Upper lobe of right lung (tissue), 1 donor: ENCODE measurements at places on chromosomes 2 and 18. TPM values are rescaled to one million over a fixed set of nuclear protein-coding genes. Genes with fewer than 3 reads are reported as not detected.
A peak's percentile ranks its signal among the peaks of the same experiment; 100 is the strongest.

GRCh38 chr2:234952270-234953115 is 676 bp downstream of the SH3BP4 start:
- peaks cover 24% of the 10 kb centered on the region for H3K4me1 ChIP-seq
- peak; percentile 69 for DNase-seq

DNA sequence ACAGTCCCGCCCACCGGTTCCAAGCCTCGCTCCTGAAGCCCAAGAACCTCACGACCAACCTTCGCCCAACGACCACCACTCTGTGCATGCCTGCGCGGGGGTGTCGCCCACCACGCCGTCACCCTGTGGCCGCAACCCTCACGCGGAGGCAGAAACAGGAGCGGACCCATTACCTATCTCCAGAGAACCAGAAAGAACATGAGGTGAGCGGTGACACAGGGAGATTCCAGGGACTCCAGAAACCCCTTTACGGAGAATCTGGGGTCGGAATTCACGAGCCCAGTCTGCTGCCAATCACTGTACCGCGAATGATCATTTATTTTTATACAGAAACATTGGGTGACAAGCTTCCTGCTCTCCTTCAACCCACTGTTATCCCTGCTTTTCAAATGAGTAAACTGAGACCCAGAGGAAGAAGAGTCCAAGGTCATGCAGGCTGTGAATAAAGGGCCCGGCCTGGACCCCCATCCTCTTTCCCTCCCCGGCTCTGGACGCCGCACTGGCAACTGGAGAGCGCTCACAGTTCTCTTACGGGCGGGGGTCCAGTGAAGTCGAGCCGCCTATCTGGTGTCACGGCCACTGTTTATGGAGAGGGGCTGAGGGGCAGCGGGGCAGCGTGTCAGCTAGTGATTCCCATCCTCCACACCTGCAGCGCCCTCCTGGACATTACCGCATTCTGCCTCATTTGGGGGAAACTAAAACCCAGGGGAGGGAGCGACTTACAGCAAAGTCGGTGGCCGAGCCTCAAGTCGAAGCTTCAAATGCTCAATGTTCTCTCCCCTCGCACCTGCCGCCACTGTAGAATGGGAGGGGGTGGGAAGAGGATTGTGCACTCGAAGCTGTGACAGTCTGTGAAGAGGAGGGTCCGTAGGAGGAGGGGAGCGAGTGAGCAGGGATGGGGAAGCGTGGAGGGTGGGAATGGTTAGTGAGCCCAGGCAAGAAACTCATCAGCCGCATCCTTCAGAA is 723 bp upstream of the SLC30A3 start:
- DNase-seq, result no peak
- H3K27me3 ChIP-seq, result peaks cover 90% of the 10 kb centered on the region
- no peak overlapping the region for H3K27ac ChIP-seq
- H3K4me1 ChIP-seq, result peaks cover 29% of the 10 kb centered on the region
- H3K4me3 ChIP-seq, result peak overlapping the region; percentile 44

DNA sequence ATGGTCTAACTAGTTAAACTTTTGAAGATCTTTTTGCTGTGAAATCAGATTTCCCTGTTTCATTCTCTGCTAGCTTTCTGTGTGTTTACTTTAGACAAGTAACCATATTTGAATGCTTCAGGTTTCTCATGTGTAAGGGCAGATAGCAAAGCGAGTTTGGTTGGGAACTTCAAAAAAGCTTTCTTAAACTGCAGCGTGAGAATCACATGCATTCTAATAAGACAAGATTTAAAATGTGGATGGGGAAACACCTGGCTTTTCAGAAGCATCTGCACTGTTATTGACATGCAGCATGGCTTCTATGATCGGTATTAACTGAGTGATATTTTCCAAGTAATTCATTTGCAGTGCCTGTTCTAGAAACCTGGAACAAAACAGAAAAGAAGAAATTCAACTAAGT is 119.3 kb downstream of the ABCA12 start:
- DNase-seq, result no peak
- no peaks in the 10 kb centered on the region for H3K4me1 ChIP-seq
- no peak overlapping the region for H3K4me3 ChIP-seq

GRCh38 chr18:63197246-63197869 is 122.2 kb downstream of the BCL2 start:
- H3K4me1 ChIP-seq, result peaks cover 4% of the 10 kb centered on the region
- H3K36me3 ChIP-seq, result no peaks in the 10 kb centered on the region
- H3K4me3 ChIP-seq, result no peak overlapping the region
- H3K27me3 ChIP-seq, result no peaks in the 10 kb centered on the region
- no peak overlapping the region for H3K27ac ChIP-seq

- no peak overlapping the region for H3K27ac ChIP-seq
- H3K4me3 ChIP-seq, result no peak overlapping the region
- H3K27me3 ChIP-seq, result no peaks in the 10 kb centered on the region
- H3K4me1 ChIP-seq, result no peaks in the 10 kb centered on the region
- DNase-seq, result no peak
Observed at GRCh38 chr2:142840436-142840835, 37.0 kb upstream of the KYNU start.

Gene PLB1
- 4.2 TPM for total RNA-seq

DNA sequence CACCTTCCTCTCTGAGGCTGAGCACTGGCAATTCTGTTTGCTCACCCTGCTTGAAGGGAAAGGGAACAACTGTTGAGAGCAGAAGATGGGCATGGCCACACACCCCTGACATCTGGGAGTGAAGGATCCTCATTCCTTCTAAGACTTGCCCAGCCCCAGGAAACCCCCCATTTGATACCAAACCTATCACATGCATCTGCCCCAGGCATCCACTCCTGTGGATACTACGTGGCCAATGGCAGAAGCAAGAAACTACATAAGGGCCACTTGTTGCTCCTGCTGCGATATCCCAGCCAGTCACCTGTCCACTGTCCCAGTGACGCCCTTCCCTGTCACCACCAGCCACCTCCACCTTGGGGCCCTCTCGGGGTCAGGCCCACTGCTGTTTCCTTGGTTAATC is 185.2 kb downstream of the SMAD2 start:
- no peaks in the 10 kb centered on the region for H3K36me3 ChIP-seq
- H3K4me1 ChIP-seq, result no peaks in the 10 kb centered on the region
- no peak for DNase-seq
- H3K4me3 ChIP-seq, result no peak overlapping the region
